Fibroblast of skin of scalp (primary cell): ENCODE measurements at places on chromosomes 6 and 20.

GRCh38 chr6:9131201-9131600 is 695.9 kb upstream of the SLC35B3 start:
- no peak for DNase-seq

GRCh38 chr20:55793986-55794385 is 211.3 kb downstream of the CBLN4 start:
- no peak for DNase-seq

GRCh38 chr6:106808758-106809157 is 165.8 kb downstream of the CD24 start:
- DNase-seq, result no peak

DNA sequence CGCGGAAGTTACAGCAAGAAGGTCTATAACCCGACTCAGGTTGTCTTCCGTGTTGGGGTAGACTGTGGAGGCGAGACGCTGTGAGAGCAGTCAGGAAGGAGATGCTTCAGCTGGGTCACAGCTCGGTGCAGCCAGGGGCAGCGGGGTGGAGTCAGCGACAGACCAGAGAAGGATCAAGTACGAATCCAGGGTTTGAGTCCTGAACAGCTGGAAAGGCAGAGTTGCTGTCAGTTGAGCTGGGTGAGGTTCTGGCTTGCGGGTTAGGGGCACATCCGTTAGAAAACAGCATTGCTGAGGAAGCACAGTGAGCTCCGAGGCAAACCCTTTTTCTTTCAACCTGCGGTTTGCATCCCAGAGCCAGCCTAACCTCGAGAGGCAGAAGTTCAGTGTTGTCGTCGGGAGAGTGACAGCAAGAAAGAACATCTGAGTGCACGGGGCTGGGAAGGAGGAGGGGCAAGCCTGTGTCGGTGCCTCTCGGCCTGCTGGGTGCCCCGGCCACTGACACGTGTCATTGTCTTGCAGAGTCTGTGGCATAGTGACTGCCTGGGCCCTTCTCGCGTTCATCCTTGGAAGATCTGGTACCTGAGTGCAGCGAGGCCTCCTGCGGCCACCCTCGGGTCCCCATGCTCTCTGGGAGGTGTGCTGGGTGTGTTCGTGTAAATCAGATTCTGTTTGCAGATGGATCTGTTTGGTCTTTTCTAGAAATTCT is 20.0 kb downstream of the PNLDC1 start:
- no peak for DNase-seq
